ENCODE measurements at places on chromosomes 7 and 10. TPM values are rescaled to one million over a fixed set of nuclear protein-coding genes. Genes with fewer than 3 reads are reported as not detected.

DNA sequence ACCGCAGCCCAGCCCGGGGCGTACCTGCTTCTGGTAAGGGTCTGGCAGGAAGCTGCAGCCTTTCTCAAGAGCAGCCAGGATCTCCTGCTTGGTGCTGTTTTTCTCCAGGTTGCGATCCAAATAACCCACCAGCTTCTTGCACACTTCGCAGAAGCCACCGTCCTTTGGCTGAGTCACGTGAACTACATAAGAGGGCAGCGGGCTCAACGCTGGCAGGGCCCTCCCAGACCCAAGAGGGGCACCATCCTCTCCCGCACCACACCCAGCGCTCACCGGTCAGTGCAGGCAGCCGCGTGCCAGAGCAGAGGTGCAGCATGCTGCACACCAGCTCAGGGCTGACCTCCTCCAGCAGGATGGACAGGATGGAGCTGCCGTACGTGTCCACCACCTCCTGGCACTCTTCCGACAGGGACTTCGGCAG, 31.6 kb downstream of the PSAP start:
- no peak for DNase-seq

The CHCHD2 gene
- total RNA-seq = 459 TPM

DNA sequence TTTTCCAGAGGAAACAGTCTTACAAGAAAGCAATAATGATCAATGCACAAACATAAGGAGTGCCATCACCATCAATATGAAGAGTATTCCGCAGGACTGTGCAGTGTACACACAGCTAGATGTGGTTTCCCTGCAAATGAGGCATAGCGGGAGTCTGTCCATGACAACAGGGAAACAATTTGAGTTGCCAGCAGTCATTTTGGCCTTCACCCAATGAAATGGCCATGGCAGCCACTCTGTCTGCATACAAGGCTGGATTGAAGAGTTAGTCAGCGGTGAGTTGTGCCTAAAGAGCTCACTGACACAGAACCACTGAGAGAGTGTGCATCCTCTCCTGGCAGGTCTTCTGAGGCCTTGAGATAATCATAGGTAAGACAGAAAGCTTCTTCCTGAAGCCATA, 303.3 kb downstream of the IPMK start:
- DNase-seq = no peak

GRCh38 chr7:71721742-71722141, 589.8 kb downstream of the GALNT17 start:
- DNase-seq = no peak

DNA sequence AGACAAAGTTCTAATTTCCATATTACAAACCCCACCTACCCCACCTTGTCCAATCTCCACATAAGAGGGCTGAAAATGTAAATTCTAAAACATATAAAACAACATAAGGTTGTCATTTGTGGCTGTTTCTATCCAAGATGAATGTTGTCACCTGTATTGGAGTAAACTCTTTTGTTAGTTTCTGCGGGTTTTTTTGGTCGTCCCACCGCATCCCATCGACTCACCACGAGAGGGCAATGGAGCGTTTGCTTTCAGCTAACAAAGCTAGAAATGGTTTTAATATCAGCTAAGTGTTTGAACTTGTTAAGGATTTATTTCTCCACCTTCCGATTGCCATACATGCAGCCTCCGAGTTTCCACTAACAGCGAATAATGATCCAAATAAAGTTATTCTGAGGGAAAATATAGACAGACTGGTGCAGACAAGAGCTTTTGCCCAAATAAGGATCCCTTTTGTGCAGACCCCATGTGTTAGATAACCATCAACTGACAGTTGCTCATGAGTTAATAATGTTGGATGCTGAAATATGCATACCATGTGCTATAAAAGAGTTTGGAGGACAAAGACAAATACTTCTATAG, 137.2 kb downstream of the ARID5B start:
- DNase-seq = peak; percentile 85

- DNase-seq = no peak
Observed at GRCh38 chr7:6402741-6403140, 45.0 kb downstream of the DAGLB start.

The OLAH gene
- total RNA-seq = not detected

The PHKG1 gene
- 1.1 TPM for total RNA-seq

DNA sequence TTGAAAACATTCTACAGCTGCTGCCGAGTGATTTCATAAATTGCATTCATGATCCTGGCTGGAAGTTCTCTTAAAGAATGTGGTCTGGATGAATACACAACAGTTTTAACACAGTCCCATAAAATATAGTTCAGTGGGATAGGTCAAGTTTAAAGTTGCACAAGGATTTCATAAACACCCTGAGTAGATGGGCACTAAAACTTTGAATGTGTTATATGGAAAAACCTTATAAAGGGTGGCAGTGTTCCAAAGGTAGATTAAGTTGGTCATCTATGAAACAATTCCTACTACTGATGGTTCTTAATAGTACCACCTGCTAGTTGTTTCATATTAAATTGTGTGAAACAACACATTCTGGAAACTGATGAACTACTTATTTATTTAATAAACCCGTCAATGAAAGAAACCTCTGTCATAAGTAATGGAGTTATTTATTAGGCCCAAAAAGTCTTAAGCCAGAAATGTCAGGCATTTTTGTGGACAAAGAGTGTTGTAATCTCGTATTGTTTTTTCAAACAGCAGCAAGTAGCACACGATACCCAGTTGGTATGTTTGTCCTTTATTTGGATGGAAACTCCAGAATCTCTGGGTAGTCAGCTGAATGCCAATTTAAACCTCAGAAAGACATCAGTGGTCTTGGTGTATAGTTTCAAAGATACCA, 14.3 kb upstream of the RPA3 start:
- no peak for DNase-seq

The HOXA11 gene
- total RNA-seq = 0.53 TPM

- no peak for DNase-seq
Observed at GRCh38 chr7:742791-743190, 15.7 kb upstream of the PRKAR1B start.

DNA sequence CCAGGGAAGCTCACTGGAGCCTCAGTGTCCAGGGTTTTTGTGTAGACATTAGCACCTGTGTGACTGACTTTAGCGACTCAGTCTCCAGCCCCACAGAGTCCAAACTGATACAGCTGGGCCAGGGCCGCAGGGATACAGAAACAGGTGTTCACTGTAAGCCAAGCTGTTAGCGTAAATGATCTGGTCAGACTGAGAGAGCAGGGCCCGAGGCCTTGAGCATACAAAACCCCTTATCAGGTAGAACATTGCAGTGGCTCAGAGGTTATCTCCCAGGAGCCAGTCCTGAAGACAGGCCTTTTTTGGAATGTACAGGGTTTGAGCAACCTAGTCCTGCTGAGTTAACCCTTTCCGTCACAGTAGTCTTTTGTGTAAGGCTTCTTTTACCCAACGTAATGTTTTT, 25.0 kb downstream of the LHPP start:
- peak; percentile 82 for DNase-seq

GRCh38 chr10:71773221-71773971, at the start of gene VSIR:
TSS of gene VSIR (minus strand) at chr10:71773520. CDS start at chr10:71773439, 81 bp downstream.
- DNase-seq = peak; percentile 87

- no peak for DNase-seq
Observed at GRCh38 chr10:15759265-15759664, 39.5 kb upstream of the ITGA8 start.

The NOS3 gene
- 1.1 TPM for total RNA-seq

DNA sequence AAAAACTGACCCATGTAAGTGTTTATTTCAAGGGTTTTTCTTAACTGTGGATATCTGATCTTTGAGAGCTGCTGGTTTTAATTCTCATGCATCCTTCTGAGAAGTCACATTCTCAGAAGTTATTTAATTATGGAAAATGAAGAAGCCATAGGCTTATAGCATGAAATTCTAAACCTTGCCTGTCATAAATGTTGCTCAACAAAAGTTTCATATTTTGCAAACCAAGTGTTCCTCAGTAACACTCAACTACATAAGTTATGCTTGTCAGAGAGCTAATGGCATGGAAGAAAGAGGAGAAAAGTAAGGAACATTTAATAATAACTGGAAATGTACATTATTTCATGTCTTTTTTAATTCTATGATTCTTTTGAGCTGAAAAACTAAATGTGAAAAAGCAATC, 78.6 kb upstream of the MPP7 start:
- no peak for DNase-seq

The PIP gene
- total RNA-seq = not detected

- DNase-seq = no peak
Observed at GRCh38 chr10:17562614-17563013, 54.6 kb downstream of the HACD1 start.

DNA sequence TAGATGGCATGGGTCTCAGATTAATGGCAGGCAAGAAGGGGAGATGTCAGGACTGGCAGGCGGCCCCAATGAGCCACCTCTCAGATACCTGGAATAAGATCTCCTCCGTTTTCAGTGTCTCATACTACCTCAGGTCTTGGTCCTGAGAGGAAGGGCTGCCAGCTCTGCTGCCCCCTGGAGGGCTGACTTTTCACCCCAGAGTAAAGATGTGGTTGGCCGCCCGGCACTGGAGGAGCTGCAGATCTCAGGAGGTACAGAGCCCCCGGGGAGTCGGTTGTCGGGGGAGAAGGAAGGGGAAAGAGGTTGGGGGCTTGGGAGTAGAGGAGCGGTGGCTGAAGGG, 642 bp upstream of the COL13A1 start:
- DNase-seq = peak; percentile 70

GRCh38 chr7:103065667-103066066, 8.9 kb downstream of the FBXL13 start:
- peak; percentile 61 for DNase-seq

DNA sequence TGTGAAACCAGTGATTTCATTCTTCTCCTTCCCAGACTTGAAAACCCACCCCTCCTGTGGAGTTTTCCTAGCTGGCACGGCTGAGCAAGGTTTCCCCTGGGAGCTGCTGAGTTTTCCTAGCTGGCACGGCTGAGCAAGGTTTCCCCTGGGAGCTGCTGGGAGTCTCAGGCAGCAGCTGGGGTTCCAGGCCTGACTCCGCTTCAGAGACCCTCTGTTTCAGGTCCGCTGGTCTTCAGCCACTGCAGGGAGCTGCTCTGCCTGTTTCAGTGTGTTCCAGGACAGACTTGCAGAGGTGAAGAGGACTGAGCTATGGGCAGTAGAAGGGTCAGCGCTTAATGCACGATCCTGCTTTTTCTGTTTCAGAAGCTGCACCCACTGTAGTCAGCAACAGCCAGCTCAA, 104.9 kb downstream of the XRCC2 start:
- DNase-seq = no peak

DNA sequence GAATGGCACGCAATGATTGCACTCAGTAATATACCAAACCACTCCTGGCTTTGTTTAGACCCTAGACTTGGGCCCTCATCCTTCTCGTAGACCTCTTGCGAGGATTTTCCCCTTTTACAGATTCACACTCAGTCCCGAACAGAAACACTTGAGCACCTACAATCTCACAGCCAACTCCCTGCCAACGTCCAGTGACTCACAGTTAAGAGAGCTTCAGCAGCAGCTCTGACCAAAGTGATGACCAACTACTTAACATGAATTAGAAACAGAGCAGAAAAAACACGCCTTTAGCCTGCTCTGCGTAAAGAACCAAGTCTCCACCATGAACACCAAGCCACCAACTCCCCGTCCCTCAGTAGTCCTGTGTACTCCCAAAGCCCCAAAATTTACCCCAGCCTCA, 2.2 kb downstream of the DNAJC30 start:
- DNase-seq = no peak

Measured in Caco-2 (cell line).